ENCODE measurements at places on chromosomes 2 and 18. TPM values are rescaled to one million over a fixed set of nuclear protein-coding genes. Genes with fewer than 3 reads are reported as not detected.

Gene ALKAL2
- total RNA-seq: not detected

Gene REG1A
- total RNA-seq: 2.3 TPM

Gene SH3RF3
- 0.28 TPM for total RNA-seq

Gene PPM1G
- 114 TPM for total RNA-seq

Gene PTPRM
- total RNA-seq: 18.6 TPM

Gene ERBB4
- 1.5 TPM for total RNA-seq

Gene PARD3B
- 2.0 TPM for total RNA-seq
